DMS 273 treated with DMSO at 0.1 percent for 48 hours (cell line): ENCODE measurements at places on chromosomes 11 and 22.

GRCh38 chr11:3665336-3666022 lies 5.7 kb downstream of the CHRNA10 start:
- DNase-seq, result no peak

GRCh38 chr11:34439610-34440198 lies 970 bp downstream of the CAT start:
- no peak for DNase-seq

GRCh38 chr11:45641961-45642360 lies 23.5 kb downstream of the CHST1 start:
- no peak for DNase-seq

DNA sequence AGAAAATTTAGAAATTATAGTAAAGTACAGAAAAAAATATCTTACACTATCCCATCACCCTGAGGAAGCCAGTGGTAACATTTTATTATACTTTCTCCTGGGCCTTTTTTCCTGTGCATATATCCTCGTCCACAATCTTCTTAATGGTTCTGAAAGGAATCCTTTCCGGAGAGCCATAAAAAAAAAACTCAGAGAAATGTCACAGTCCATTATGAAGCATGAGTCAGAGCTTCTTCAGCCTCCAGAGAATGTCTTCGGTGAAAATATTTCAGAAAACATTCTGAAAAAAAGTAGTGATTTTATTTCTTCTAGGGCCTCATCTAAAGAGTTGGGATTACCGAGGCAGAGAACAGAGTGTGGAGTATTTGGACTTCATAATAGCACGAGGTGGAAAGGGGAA lies 163.4 kb downstream of the INSC start:
- DNase-seq, result no peak

- no peak for DNase-seq
Observed at GRCh38 chr11:60455531-60456042, at the start of gene MS4A1. TSS of gene MS4A1 (plus strand) at chr11:60455847. CDS start at chr11:60462375, 6,528 bp downstream.

DNA sequence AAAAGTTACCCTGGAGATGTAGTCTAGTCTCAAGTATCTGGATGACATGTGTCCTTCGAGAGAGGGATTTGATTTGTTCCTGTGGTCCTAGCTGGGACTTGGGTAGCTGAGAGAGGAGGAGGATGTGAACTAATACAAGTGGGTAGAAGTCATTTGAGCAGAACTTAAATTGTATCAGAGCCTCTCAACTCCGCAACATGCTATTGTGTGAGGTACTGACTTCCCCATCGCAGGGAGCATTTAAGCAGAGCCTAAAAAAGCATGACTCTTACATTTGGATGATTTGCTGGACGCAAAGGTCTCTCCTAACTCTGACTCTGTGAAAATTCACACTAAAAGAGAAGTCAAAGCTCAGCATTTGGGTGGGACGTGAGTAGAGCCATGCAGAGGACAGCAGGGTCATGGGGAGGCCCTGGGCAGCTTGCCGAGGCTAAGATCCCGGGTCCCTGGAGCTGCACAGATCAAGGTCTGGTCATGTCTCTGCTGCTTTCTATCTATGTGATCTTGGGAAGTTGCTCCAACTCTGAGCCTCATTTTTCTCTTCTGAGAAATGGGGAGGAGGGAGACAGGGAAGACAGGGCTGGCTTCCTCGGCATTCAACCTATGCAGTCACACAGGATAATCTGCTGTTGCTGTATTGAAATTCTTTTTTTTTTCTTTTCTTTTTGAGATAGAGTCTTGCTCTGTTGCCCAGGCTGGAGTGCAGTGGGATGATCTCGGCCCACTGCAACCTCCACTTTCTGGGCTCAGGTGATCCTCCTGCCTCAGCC lies 44.9 kb downstream of the CD82 start:
- no peak for DNase-seq

DNA sequence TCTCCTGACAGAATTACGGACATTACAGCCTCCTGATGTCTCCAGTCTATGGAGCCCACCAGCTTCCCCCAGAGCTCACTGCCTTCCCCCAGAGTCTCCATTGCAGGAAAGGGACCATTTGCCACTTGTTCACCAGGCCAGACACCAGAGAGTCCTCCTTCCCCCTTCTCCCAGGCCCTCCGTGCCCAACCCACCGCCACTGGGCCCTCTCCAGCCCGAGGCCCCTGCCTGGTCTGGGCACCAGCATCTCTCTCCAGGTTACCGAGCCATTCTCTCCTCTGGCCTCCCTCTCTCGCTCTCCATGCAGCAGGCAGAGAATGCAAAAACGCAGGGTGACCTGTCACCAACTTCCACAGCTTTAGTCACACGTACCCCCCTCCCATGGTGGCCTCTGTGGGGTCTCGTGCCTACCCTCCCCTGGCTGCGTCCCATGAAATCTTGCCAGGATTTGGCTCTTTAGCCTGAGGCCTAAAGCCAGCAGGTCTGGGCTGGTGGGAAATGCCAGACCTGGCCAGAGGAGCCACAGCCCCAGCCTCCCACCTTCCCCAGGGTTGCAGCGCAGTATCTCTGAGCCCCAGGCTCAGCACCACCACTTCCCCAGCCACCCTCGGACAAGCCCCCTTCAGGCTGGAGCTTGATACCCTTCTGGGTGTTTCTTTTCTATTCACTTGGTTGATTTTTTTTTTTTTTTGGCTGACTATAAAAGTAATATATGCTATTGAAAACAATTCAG lies 6.8 kb upstream of the SERPINH1 start:
- no peak for DNase-seq

DNA sequence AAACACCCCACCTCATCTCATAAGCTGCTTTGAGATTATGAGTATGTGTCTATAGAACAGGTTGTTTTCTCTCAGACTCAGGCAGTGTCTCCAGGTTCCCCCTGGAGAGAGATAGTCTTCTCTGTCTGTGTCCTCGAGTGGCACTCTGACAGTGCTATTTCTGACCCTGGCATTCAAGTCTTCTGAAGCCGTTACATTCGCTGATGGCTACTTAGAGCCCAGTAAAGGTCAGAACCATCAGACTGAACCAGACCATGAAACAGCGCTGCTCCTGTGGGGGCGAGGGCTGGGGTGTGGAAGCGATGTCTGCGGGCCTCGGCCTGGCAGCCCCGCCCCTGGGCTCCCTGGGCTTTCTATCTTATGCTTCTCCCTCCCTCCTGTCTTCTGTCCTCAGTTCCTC lies 23.5 kb downstream of the SHISA8 start:
- no peak for DNase-seq

DNA sequence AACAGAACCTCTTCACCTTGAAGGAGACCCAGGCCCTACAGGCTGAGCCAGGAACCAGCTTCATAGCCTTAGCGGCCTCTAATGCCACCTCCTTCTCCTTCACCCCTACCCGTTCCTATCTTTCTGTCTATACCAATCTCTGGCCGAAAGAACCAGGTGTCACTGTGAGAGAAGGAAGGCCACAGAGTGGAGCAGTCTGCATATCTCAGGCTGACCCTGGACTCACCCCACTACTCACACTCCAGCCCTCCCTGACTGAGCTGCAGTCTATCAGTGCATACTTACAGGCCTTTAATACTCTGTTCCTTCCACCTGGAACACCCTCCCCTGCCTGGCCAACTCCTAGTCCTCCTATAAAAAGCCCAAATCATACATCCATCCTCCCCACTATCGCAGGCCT lies 32.7 kb downstream of the ARAP1 start:
- no peak for DNase-seq

GRCh38 chr11:8251616-8252295 lies 11.9 kb downstream of the LMO1 start:
- DNase-seq, result no peak

DNA sequence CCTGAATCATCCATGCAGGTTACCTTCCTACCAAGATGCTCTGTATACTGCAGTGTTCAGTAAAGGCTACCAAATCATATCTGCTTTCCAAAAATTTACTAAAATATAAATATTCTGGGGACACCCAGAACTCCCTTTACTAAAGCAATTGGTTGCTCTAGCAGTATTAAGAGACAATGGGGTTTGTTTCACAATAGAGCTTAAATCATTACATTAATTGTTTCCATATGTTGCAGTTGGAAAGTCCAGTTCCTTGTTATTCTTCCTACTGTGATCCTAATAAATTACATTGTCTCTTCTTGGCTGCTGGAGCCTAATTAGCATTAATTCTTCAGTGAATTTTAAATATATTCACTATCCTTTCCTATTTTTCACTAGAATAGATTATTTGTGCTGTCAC lies 316.0 kb upstream of the MTNR1B start:
- DNase-seq, result no peak

GRCh38 chr11:75152090-75152489 lies 1.2 kb downstream of the SLCO2B1 start:
- DNase-seq, result no peak

DNA sequence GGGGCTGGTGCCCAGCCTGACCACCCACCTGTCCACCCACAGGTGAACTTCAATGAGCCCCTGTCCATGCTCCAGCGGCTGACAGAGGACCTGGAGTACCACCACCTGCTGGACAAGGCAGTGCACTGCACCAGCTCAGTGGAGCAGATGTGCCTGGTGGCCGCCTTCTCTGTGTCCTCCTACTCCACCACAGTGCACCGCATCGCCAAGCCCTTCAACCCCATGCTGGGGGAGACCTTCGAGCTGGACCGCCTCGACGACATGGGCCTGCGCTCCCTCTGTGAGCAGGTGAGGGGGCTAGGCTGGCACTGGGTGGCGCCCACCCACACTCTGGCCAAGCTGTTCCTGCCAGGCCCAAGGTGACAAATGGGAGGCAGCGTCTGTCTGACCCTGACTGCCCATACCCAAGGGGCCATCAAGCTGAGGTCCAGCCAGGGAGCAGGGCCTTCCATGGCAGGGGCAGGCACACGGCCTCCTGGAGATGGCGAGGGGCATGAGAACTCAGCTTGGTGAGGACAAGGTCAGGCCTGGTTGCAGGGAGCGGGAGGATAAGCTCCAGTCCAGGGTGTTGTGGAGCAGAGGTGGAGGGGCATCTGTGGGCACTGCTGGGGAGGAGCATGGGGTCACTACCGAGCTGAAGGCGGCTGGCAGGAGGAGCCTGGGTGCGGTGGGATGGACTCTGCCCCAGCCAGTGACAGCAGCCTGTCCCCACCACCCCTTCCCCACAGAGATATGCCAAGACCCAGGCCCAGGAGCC lies 77.7 kb downstream of the MORC2 start:
- no peak for DNase-seq

- no peak for DNase-seq
Observed at GRCh38 chr11:32571039-32571438, 12.6 kb upstream of the EIF3M start.

- no peak for DNase-seq
Observed at GRCh38 chr11:110308071-110308470, 11.7 kb upstream of the RDX start.

- no peak for DNase-seq
Observed at GRCh38 chr11:17774232-17775034, 39.9 kb downstream of the KCNC1 start.

DNA sequence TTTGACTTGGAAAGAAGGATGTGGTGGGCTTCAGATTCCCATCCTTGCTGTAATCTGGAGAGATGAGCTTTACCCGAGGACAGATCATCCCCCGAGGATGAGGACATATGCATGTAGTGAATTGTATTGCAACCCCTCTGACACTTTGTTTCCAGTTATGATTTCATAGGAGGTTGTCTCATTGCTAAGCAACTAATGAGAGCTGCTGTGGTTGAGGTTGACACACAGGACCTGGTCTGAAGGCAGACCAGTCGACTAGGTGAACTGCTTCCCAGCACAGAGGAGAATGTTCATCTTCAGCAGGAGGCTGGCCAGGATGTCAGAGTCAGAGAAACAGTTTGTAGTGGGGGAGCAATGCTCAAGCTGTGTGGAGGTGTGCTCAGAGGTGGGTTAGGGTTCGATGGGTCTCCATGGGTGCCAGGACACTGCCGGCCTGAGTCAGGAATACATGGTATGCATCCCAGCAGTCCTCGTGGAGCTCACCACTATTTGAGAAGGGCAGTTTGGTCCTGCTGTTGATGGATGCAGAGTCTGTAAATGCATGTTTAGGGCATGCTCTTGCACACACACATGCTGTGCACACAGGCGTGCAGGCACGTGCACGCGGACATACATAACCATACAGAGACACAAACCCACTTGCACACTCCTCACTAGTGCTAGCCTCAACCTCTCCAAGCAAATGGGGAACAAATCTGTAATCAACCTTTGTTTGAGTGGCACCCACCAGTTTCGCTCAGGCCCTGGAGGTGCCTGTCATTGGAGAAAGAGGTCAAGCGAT lies 153.7 kb downstream of the TBC1D22A start:
- no peak for DNase-seq

GRCh38 chr11:2302896-2303626 lies 1.2 kb downstream of the TSPAN32 start:
- DNase-seq, result no peak

- DNase-seq, result no peak
Observed at GRCh38 chr11:87215236-87215635, 177.5 kb downstream of the TMEM135 start.

GRCh38 chr22:35733791-35734516 lies 16.3 kb downstream of the APOL5 start:
- no peak for DNase-seq

DNA sequence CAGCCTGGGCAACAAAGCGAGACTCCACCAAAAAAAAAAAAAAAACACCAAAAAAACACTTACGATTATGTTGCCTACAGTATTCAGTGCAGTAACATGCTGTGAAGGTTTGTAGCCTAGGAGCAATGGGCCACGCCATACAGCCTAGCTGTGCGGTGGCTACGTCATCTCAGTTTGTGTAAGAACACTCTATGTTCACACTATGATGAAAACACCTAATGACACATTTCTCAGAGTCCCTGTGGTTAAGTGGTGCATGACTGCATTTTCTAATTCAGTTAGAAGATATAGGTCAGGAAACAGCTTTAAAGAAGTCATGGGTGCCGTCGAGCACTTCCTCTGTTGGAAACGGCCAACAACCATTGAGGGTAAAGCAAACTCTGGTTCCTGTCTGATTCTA lies 75.7 kb upstream of the ANO1 start:
- DNase-seq, result no peak

DNA sequence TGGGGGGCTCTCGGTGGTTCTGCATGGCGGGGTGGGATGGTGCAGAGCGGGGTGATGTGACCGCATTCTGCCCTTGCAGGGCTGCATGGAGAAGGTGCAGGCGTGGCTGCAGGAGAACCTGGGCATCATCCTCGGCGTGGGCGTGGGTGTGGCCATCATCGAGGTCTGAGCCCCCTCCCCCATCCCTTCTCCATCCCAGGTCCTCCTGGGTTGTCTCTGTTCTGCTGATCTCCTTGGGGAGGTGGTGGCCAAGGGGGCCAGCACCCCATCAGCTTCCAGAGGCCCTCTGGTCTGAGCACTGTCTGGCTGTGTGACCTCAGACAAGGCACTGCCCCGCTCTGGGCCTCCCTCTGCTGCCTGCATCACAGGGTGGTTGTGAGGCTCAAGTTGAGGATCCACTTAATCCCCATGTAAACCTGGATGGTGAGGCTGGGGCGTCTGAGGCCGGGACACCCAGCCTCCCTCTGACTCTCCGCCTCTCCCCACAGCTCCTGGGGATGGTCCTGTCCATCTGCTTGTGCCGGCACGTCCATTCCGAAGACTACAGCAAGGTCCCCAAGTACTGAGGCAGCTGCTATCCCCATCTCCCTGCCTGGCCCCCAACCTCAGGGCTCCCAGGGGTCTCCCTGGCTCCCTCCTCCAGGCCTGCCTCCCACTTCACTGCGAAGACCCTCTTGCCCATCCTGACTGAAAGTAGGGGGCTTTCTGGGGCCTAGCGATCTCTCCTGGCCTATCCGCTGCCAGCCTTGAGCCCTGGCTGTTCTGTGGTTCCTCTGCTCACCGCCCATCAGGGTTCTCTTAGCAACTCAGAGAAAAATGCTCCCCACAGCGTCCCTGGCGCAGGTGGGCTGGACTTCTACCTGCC lies 53.3 kb downstream of the CD82 start:
- DNase-seq, result no peak
